Fibroblast of skin of left biceps (primary cell): ENCODE measurements at places on chromosomes 3 and 15.

DNA sequence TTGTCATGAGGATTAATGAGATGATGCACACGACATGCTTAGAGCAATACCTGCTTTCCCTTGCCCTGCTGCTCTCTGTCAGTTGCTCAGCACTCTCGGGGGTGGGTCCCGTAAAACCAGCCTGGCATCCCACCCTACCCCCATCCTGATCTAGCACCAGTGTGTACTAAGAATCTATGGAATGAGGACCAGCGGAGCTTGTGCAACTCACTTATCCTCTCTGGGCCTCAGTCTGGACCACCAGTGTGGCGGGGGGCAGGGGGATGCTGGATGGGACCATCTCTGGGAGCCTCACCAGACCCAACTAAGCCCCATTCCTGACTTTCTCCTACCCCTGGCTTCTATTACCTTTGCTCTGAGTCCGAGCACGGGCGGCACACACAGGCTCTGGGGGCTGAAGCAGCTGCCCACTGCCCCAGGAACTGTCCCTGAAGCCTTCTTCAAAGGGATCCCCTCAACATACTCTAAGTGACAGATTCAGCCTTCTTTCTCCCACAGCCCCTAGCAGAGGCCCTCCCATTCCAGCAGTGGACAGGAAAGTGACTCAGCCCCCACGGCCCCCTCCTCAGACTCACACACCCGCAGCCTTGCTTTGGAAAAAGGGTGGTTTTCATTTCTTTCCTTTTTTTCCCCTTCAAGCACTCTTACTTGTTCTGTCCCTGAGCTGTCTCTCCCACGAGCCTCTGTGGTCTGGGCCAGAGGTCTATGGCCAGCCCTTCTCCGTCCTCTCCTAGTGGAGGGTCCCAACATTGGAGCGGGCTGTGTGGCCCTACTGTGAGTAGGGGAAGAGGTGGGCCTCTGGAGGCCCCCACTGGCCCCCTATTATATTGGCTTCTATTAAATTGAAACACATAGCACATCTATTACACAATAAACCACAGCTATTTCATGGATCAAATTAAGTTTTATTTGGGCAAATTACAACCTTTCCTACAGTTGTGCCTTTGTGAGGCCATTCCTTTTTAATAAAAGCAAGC, 100.3 kb downstream of the SMAD6 start:
- peak; percentile 72 for DNase-seq

DNA sequence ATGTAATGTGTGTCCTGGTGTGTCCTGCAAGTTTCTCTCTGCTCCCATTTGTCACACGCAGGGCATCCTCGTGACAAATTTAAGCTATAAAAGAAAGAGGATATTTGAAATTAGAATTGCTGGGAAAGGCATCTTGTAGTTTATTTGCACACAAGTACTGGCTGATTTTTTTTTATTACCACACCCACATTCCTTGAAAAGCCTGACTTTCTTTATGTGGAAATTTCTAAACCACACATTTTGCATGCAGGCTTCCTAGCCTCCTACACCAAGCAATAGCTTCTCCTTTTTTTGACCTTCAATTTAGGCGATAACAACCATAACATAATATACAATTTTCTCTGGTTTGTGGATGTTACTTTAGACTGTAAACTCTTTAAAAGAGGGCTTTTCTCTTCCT, 126.1 kb downstream of the SERPINI1 start:
- no peak for DNase-seq

- DNase-seq, result peak; percentile 7
Observed at GRCh38 chr15:72599855-72600464, 54.5 kb upstream of the GOLGA6B start.

DNA sequence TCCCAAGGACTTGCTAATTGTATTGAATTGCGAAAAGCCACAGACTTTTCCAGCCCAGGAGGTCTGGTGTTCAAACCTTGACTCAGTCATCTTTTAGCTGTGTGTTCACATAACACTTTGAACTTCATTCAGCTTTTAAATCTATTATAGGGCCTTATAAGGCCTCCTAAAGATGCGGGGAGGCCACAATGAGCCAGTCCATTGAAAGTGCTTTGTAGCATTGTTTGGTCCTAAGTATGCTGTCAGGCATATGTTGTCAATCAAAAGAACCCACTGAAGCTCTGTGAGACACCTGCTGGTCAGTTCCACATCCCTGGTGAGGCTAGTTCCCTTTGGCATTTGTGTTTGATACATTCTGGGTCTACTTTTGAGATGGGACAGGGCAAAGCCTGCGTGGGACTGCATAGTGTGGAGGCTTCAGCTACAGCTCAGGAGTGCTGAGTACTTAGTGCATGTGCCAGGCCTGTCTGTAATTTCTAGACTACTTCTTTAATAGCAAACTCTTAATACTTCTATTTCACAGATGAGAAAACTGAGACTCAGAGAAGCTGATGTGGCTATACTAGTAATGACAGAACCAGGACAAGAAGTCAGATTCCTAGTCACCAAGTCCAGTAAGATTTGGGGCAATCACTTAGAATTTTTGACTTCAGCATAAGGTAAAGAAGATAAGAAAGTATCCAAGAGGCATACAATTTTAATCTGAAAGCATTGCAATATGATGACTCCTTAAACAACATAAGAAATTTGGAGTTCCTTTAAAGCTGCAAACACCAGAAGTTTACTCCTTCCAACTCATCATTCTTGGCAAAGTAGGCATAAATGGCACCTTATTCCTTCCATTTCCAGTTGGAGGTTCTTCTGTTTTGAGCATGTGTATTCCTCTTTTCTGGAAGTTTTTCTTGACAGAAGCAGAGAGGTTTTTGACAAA, 213.0 kb downstream of the PDCD6IP start:
- no peak for DNase-seq

DNA sequence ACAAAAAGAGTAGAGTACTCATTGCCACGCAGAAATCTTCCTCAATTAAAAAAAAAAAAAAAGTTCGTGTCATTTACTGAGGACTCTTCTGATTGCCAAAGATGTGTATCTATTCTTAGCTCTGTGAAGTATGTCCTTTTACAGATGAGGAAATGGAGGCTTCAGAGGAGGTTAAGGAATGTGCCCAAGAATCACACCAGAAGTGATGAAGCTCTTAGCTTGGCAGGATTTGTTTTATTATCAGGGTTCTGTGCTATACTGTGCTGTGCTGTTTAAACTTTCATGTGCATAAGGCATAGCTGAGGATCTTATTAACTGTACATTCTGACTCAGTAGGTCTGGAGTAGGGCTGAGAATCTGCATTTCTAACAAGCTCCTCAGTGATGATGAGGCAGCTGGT, 665.2 kb upstream of the ADAMTS9 start:
- DNase-seq, result no peak

DNA sequence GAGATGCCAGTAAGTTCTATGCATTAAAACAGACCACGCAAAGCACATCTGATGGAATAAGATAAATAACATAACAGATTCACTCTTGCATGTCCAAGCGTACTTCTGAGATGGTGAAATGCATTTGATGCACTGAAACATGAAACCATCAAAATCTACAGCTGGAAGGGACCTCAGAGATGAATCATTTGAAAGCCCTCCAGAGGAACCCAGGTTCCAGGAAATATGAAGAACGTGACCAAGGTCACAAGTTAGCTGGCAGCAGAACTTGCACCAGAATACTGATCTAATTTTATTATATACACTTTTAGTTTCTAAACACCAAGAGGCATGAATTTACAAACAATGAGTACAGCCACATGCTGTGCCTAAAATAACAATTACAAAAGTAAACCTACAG, 957.1 kb downstream of the FHIT start:
- peak; percentile 50 for DNase-seq

DNA sequence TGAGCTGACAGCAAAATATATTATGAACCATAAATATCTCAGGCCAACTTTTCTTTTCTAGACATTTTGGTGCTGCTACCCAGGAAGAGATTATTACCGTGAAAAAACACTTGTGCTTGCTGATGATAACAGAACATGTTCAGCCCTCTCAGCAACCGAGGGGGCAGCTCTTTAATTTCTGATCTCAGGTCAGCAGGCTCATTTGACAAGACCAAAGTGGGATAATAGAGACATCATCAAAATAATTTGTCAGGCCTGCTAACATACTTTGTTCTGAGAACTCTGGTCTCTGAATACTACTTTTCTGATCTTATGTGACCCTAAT, 645.9 kb upstream of the KCNMB2 start:
- no peak for DNase-seq

DNA sequence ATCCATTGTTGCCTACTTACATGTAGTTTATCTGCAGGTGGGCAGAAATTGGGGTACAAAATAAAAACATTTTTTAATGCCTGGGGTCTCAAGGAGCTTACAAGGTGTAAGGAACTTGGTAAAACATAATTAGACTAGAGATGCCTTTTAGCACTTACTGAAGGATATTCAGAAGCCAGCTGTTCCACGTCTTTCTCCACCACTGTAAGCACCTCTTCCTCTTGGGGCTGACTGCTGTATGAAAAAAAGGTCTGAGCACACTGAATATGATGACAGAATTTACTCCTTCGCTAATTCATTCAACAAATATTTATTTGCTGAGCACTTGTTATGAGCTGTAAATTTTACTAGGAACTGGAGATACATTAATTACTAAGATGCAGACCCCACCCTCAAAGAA, 539.1 kb downstream of the UNC13C start:
- DNase-seq, result no peak

GRCh38 chr3:180680097-180680430, 775 bp upstream of the CCDC39 start:
- DNase-seq, result no peak

DNA sequence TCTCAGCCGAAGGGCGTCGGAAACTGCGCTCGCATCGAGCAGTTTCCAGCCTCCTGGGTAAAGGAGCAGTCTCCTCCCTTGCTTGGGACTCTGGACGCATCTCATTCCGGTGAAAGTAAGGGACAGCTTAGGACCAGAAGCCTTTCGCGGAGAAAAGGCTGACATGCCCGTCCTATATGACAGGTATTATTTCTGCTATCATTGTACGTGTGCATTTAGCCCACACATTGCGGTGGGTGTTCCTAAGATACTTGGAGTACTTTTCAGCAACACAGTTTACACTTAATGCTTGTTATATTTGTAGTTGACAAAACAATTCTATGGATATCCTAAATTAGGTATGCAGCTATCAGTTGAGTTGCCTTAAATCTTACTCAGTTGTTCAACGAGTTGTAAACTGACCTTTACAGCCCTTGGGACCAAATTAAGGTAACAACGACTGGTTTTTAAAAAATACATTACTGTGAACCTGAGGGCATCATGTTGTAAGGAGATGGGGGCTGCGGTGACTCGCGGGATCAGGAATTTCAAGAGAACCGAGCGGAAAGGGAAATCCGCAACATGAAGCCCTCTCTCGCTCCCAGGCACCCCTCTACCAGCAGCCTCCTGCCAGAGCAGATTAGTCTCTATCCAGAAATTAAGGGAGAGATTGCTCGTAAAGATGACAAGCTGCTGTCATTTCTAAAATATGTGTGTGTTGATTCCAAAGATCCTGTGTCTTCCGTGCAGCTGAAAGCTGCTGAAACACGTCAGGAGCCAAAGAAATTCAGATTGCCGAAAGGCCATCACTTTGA, 632 bp upstream of the COPS2 start:
- DNase-seq, result no peak

DNA sequence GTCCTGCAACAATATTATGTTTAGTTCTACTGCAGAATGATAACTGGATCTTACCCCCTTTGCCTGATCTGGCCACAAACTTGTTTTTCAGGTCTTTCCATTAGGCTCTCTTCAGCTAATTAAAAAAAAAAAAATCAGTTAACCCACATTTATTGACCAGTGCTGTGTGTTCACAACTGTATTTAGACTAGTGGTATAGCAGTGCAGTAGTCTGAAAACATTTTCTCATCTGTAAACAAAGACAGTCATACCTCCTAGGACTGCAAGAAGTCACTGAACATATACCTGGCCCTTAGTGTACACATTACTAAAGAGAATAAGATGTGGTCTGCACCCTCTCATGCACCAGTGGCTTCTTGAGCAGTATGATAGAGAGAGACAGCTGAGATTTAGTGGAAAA, 22.5 kb downstream of the LPP start:
- DNase-seq, result no peak

DNA sequence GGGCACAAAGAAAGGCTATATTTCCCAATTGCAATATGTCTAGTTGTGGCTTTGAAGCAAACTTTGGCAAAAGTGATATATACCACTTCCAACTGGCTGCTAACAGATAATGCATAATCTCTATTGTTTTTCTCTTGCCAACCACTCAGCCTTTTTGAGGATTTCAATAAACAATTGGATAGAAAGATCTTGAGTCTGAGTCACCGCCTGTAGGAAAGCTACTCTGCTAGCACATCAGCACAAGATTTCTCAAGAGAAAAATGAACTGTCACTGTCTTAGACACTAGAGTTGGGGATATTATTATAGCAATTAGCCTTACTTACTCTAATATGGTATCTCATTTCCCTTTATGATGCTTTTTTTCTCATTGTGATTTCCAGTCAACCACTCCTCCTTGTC, 119.7 kb downstream of the SST start:
- no peak for DNase-seq
